Purkinje cell (primary cell): ENCODE measurements at places on chromosomes 16 and 17. TPM values are rescaled to one million over a fixed set of nuclear protein-coding genes. Genes with fewer than 3 reads are reported as not detected.

KRT20 gene
- polyA plus RNA-seq, result not detected in 2 replicates

SPNS2 gene
- polyA plus RNA-seq, result 5.8 and 10.9 TPM in 2 replicates

MILR1 gene
- polyA plus RNA-seq, result not detected in 2 replicates

TBC1D3I gene
- 0.13 TPM in 1 of 2 replicates, not detected in the other for polyA plus RNA-seq

TNP2 gene
- not detected in 2 replicates for polyA plus RNA-seq

CLEC3A gene
- polyA plus RNA-seq, result not detected in 2 replicates

TNFSF13 gene
- 0.28 TPM in 1 of 2 replicates, not detected in the other for polyA plus RNA-seq

CD79B gene
- not detected in 2 replicates for polyA plus RNA-seq

MAFG gene
- polyA plus RNA-seq, result 3.9 and 7.6 TPM in 2 replicates

EVPL gene
- 0.39 TPM in 1 of 2 replicates, not detected in the other for polyA plus RNA-seq

USP43 gene
- 0.75 TPM in 1 of 2 replicates, not detected in the other for polyA plus RNA-seq

KRTAP17-1 gene
- not detected in 2 replicates for polyA plus RNA-seq

KRT24 gene
- polyA plus RNA-seq, result 0.85 TPM in 1 of 2 replicates, not detected in the other

NPIPB8 gene
- not detected in 2 replicates for polyA plus RNA-seq

ARL17A gene
- polyA plus RNA-seq, result 3.2 and 3.8 TPM in 2 replicates

MPV17L gene
- 3.0 and 4.5 TPM in 2 replicates for polyA plus RNA-seq

MT3 gene
- polyA plus RNA-seq, result 349 and 352 TPM in 2 replicates

DPEP2 gene
- polyA plus RNA-seq, result not detected in 2 replicates

MSLN gene
- polyA plus RNA-seq, result not detected in 2 replicates

TBC1D3 gene
- polyA plus RNA-seq, result 0.78 TPM in 1 of 2 replicates, not detected in the other

CHST4 gene
- not detected in 2 replicates for polyA plus RNA-seq

PRR35 gene
- polyA plus RNA-seq, result not detected in 2 replicates

JPH3 gene
- polyA plus RNA-seq, result 0.98 TPM in 1 of 2 replicates, not detected in the other

NPIPB4 gene
- 6.4 and 6.8 TPM in 2 replicates for polyA plus RNA-seq

C1QTNF8 gene
- not detected in 2 replicates for polyA plus RNA-seq

CTRB2 gene
- 0.45 TPM in 1 of 2 replicates, not detected in the other for polyA plus RNA-seq

LGALS9B gene
- polyA plus RNA-seq, result not detected in 2 replicates

TMC7 gene
- polyA plus RNA-seq, result 0.19 and 0.60 TPM in 2 replicates

KREMEN2 gene
- polyA plus RNA-seq, result not detected in 2 replicates

SALL1 gene
- not detected in 2 replicates for polyA plus RNA-seq

DNAAF1 gene
- 0.07 and 2.7 TPM in 2 replicates for polyA plus RNA-seq

PIRT gene
- polyA plus RNA-seq, result 0.20 and 0.95 TPM in 2 replicates

CDYL2 gene
- polyA plus RNA-seq, result 4.3 and 5.6 TPM in 2 replicates

PDE6G gene
- not detected in 2 replicates for polyA plus RNA-seq

AIPL1 gene
- polyA plus RNA-seq, result not detected in 2 replicates

TAT gene
- not detected in 2 replicates for polyA plus RNA-seq

HOXB2 gene
- not detected in 2 replicates for polyA plus RNA-seq

ZACN gene
- 0.20 and 0.42 TPM in 2 replicates for polyA plus RNA-seq

CCL2 gene
- 2.6 TPM in 1 of 2 replicates, not detected in the other for polyA plus RNA-seq

HSD17B2 gene
- not detected in 2 replicates for polyA plus RNA-seq
